Activated naive CD4-positive, alpha-beta T cell treated with anti-CD3 and anti-CD28 coated beads for 36 hours (primary cell): ENCODE measurements at places on chromosomes 2 and 18. TPM values are rescaled to one million over a fixed set of nuclear protein-coding genes. Genes with fewer than 3 reads are reported as not detected.

GRCh38 chr2:231469583-231469950 is 5.3 kb upstream of the NCL start:
- no peak overlapping the region for H3K27ac ChIP-seq
- H3K36me3 ChIP-seq, result no peaks in the 10 kb centered on the region
- peaks cover 7% of the 10 kb centered on the region for H3K4me1 ChIP-seq
- no peaks in the 10 kb centered on the region for H3K27me3 ChIP-seq

DNA sequence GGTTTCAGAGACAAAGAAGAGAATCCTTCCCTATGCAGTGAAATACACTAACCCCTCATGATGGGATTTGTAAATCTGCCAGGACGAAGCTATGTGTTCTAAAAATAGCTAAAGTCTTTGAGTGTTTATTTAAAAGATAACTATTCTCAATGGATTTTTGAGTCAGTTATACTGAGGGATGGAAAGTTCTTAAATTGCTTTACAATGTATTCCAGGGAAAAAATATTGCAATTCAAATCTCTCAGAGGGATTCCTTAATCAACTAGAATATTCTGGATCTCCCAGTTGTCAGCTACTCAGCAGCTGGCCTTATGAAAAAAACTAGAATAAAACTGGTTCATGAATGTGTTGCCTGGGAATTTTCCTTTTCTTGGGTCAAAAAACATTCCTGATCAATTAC is 312.4 kb downstream of the PLCL1 start:
- H3K27ac ChIP-seq, result no peak overlapping the region

GRCh38 chr18:61502472-61502871 is 169.2 kb downstream of the CDH20 start:
- H3K4me3 ChIP-seq, result no peak overlapping the region
- peaks cover 18% of the 10 kb centered on the region for H3K27me3 ChIP-seq
- H3K27ac ChIP-seq, result no peak overlapping the region
- peak; percentile 21 for DNase-seq

DNA sequence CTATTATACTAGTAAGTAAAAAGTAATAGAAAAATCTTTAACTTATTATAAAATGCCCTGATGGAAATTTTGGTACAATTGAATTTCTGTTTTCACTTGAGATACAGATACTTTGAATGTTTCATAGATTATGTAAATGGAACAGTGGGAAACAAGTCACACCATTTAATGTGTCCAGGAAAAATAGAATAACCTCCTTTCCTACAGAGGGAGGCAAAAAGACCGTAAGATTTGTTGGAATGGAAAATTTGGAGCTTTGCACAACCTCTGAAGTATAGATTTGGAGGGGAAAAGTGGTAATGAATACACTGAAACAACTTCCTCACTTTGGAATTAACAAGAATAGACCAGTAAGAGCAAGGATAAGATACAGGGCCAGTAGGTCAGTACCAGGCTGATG is 149.2 kb upstream of the L3MBTL4 start:
- no peak for DNase-seq
- H3K27ac ChIP-seq, result no peak overlapping the region
- H3K4me3 ChIP-seq, result no peak overlapping the region
- H3K4me1 ChIP-seq, result no peaks in the 10 kb centered on the region
- H3K36me3 ChIP-seq, result no peaks in the 10 kb centered on the region
- H3K27me3 ChIP-seq, result peaks cover 8% of the 10 kb centered on the region

ACMSD gene
- total RNA-seq, result not detected

DNAJC5G gene
- not detected for total RNA-seq

- no peaks in the 10 kb centered on the region for H3K4me1 ChIP-seq
- H3K4me3 ChIP-seq, result no peak overlapping the region
- DNase-seq, result no peak
- H3K27me3 ChIP-seq, result peaks cover 5% of the 10 kb centered on the region
Measured at GRCh38 chr18:70261141-70261788, 27.6 kb upstream of the SOCS6 start.

DNA sequence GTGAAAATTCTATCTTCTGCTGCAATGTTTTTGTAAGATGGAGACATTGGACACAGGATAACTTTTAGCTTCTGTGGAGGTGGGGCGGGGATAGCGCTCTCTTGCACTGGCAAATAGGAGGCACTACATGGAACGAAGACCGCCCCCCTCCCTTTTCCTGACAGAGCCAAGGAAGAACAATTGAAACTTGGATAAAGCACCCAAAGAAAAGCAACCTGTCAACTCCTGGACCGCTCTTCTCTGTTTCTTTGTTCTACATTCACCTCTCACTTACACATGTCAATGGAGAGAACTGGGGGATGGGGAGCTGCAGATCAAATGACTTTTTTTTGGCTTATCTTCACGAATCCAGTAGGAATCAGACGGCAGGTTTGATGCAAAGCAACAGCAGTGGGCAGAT is 126.3 kb upstream of the CHAC2 start:
- H3K36me3 ChIP-seq, result no peaks in the 10 kb centered on the region
- no peaks in the 10 kb centered on the region for H3K27me3 ChIP-seq
- no peaks in the 10 kb centered on the region for H3K4me1 ChIP-seq
- no peak overlapping the region for H3K27ac ChIP-seq
- H3K4me3 ChIP-seq, result no peak overlapping the region
- DNase-seq, result no peak

DNA sequence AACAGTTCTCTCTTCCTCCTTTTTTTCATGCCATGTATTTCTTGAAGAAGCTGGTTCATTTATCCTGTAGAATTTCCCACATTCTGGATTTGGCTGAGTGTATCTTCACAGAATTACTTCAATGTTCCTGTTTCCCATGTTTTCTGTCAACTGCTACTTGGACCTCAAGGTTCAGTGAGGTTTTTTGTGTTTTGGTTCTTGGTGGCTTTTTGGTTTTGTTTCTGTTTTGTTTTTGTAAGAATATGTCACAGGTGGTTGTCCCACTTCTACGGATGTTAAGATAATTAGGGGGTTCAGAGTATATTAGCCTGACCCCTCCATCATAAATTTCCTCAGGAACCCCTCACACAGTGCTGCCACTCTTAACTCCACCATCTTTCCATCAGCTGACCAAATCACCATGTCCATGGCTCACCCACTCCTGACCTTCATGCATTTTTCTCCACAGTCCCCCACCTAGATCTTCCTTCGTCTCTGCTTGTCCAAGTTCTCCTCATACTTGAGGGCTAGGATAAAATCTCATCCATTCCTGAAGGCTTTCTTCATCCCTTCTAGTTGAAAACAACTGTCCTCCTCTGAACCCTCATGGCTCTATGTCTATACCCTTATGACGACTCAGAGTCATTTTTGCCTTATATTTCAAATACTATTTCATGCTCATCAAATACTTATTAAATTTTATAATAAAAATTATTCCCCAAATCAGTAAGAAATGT is 40.4 kb downstream of the PLEKHM3 start:
- H3K27me3 ChIP-seq, result no peaks in the 10 kb centered on the region
- H3K4me1 ChIP-seq, result peaks cover 7% of the 10 kb centered on the region
- H3K4me3 ChIP-seq, result no peak overlapping the region
- H3K36me3 ChIP-seq, result no peaks in the 10 kb centered on the region

DNA sequence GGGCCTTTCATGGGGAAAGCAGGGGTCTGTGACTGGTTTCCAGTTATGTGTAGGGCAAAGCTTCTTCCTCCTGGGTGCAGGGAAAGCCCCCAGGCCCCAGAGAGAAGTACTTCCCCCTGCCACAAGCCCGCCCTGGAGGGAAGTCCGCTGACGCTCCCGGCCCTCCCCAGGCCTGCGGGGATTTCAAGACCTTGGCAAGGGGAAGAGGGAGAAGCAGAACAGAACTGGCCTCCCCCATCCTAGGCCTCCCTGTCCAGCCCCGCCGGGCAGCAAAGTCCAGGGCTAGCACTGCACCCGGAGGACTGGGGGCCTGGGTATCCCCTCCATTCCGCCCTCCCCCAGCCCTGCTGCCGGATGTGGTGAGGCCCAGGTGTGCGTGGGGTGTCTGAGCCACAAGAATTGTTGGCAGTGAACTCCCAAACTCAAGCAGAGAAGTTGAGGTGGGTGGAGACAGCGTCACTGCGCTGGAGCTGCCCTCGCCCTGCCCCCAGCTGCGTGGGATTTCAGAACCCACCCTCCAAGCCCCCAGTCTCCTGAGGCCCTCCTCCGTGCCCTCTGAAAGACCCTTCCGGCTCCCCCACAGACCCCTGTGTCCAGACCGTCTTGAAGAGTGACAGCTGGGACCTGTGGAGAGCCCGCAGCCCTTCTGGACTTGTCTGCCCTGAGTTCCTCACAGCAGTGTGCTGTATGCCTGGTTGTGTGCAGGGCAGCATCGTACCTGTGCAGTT is 1.1 kb upstream of the DUSP2 start:
- DNase-seq, result peak; percentile 96
- peaks cover 37% of the 10 kb centered on the region for H3K36me3 ChIP-seq
- H3K4me3 ChIP-seq, result peak overlapping the region; percentile 86
- no peaks in the 10 kb centered on the region for H3K27me3 ChIP-seq
- H3K4me1 ChIP-seq, result peaks cover 56% of the 10 kb centered on the region
- peak overlapping the region; percentile 99 for H3K27ac ChIP-seq

NOSTRIN gene
- total RNA-seq, result not detected

LOXHD1 gene
- 0.05 TPM for total RNA-seq

GALNT3 gene
- 2.1 TPM for total RNA-seq

DNA sequence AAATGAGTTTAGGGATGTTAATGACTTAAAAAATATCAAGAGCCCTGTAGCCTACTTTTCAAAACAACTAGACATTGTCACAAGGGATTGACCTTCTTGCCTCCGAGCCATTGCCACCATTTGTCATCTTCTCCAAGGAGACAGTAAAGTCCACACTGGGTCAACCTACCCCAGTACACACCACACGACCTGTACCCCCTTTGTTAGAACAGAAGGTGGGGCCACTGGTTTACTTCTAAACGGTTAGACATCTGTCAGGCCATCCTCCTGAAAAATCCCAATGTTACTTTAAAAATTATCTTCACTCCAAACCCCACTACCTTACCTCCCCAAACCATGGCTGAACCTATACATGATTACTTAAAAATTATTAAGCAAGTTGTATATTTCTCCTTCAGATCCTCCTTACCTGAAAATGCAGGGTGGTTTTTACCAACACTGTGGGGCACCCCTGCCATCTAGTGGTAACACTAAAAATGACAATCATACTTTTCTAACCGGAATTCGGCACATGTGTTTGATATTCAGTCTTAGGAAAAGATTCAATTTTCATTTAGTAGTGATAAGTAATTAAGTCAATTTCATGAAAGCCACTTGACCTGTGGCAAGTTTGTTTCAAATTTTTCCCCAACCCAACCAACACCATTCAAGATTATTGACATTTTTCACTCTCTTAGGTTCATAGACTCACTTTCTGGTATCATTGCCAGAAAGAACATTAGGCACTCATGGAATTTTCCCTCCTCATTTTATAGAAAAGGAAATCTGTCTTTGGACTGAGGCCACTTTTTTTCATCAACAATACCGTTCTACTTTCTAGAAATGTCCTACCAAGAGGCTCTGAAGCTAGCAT is 265.3 kb upstream of the PKDCC start:
- peaks cover 7% of the 10 kb centered on the region for H3K27me3 ChIP-seq
- no peaks in the 10 kb centered on the region for H3K36me3 ChIP-seq
- no peaks in the 10 kb centered on the region for H3K4me1 ChIP-seq
- H3K4me3 ChIP-seq, result no peak overlapping the region
- no peak overlapping the region for H3K27ac ChIP-seq

DNA sequence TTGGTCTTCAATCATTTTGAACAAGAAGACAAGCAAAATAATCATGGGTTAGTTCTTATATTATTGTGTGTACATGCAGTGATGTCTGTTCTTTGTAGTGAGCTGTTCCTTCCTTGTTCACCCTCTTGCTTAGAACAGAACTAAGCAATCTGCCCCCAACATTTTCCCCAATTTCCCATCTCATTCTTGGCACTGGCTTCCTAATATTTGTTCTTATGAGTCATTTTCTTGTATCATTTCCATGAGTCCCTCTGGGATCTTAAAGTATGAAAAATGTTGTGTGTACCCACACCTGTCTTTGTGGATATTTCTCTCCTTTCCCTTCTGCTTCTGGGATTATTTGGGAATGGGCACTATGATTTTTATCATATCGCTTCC is 3.5 kb upstream of the IL1B start:
- no peaks in the 10 kb centered on the region for H3K4me1 ChIP-seq
- H3K4me3 ChIP-seq, result no peak overlapping the region
- peaks cover 14% of the 10 kb centered on the region for H3K27me3 ChIP-seq

DNA sequence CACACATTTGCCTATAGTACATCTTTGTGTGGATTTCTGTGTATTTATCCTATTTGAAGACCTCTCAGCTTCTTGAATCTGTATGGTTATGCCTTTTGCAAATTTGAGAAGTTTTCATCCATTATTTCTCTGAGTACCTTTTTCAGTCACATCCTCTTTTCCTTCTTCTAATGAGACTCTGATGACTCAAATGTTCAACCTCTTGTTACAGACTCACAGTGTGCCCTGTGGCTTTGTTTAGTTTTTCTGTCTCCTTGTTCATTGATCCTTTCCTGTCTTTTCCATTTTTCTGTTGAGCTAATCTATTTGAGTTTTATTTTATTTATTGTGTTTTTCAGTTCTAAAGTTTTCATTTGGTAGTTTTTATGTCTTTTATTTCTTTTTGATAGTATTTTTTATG is 87.0 kb upstream of the LRP1B start:
- no peaks in the 10 kb centered on the region for H3K27me3 ChIP-seq
- no peak overlapping the region for H3K4me3 ChIP-seq
- no peaks in the 10 kb centered on the region for H3K4me1 ChIP-seq

LCT gene
- 0.07 TPM for total RNA-seq

FNDC4 gene
- total RNA-seq, result not detected
